ENCODE measurements at places on chromosomes 11 and 22.

GRCh38 chr11:35563484-35564244, 38.2 kb upstream of the PAMR1 start:
- no peak for DNase-seq

DNA sequence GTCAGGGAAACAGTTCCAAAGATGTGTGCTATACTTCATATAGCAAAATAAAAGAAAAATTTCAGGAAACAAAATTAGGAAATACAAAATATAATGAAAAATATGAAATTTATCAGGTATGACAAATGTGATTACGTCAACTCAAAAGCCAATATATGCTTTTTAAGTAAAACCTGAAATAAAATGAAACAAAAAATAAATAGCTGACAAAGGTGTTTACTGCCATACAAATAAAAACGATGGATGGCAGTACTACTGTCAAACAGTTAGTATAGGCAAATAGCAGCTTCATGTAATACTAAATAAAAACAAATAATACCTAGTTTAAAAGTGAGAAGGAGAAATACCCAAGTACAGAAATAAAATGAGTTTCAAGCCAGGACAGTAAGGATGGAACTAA, 13.7 kb downstream of the CEP57 start:
- no peak for DNase-seq

GRCh38 chr22:46578824-46579561, 41.2 kb upstream of the GRAMD4 start:
- DNase-seq, result no peak

DNA sequence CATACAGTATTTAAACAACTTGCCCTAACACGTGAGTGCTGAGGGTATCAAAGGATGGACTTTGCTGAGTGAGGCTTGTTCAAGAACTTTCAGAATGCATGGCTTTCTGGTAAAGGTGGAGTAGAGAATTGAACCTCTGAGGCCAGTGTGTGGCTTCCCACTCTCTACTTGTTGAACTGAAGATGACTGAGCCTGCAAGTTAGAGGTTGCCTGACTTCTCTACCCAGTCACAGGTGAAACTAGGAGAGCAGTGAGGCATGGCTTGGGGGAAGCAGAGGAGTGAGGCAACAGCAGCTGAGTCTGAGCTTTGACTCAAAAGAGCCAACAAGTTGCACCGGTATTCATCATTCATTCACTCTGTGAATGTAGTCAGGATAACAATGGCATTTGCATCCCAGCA, 256.4 kb upstream of the SESN3 start:
- DNase-seq, result no peak

- no peak for DNase-seq
Measured at GRCh38 chr22:20574920-20575353, 67.5 kb downstream of the MED15 start.

GRCh38 chr11:134691985-134692384, 279.9 kb upstream of the B3GAT1 start:
- no peak for DNase-seq

DNA sequence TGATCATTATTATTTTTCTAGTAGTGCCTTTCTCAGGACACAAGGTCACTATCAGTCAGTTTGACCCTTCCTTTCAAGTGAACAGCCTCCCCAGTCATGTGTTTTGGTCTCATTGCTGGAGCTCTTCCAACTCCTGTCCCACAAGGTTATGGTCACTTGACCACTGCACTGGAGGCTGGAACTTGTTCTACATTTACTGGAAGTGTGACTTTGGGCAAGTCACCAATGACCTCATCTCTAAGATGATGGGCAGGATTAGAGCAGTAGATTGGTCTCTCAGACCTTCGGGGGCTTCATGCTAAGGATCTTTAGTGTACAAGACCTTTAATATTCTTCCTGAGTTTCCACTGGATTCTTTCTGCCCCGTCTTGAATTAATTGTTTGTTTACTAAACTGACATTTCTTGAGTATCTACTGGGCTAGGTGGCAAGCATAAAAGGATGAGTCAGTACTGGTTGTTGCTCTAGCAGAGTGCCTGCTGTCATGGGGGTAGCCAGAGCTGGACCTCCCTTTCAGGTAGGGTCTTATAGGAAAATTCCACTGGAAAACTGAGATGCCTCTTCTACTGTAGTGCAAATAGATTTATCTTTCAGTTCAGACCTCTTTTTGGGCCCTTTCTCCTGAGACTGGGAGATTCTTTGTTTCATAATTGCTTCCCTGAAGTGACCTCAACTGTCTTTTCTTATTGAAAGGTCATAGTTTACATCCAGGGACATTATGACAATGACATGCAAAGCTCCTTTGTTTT, 106.8 kb downstream of the GRAMD1B start:
- DNase-seq, result no peak

- no peak for DNase-seq
Measured at GRCh38 chr11:17766590-17766989, 32.0 kb downstream of the KCNC1 start.

GRCh38 chr11:83118814-83119213, 38.1 kb upstream of the PCF11 start:
- no peak for DNase-seq

GRCh38 chr11:44848203-44848962, 102.3 kb downstream of the TP53I11 start:
- DNase-seq, result no peak

- peak; percentile 66 for DNase-seq
Measured at GRCh38 chr22:36374603-36375024, 13.2 kb downstream of the MYH9 start.

DNA sequence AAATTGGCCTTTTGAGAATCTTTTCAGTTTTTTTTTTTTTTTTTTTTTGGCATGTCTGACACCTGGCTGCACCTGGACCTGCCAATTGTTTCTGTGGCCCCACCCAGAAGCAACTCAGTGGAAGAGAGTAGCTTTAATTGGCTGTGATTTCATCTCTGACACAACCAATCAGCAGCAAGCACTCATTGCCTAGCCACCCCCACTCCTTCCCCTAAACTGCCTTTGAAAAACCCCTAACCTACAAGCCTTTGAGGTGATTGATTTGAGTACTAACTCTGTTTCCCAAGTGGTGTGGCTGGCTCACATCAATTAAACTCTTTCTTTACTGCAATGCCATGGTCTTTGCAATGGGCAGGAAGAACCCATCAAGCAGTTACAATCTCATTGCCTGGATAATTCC, 98.2 kb upstream of the CHORDC1 start:
- DNase-seq, result no peak

DNA sequence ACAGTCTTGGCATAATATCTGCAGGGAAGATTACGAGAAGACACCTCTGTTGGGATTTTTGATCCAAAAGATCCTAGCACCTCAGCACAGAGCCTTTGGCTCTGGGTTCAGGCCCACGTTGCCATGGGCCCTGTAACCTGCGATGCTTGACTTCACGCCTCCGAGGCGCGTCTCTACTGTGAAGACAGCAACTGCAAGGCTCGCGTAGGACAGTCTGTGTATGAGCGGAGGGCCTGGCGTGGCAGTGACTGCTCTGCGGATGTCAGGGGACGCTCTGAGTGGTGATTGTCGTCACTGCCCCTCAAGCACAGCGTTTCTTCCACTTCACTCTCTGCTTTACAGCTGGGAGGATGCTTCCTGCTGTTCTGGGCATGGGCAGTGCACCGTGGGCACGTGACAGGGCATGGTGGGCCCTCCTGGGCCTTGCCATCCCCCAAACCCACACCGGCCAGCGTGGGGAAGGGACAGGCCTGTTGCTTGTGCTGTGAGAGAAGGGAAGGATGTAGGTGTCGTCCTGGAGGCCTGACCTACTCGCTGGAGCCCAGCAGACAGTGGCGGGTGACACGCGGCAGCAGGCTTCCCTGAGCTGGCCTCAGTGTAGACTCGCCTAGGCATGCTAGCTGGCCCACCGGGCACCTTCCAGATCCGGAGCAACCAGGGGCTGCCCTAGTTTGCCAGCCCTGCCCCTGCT, 26.5 kb downstream of the GLB1L2 start:
- no peak for DNase-seq

DNA sequence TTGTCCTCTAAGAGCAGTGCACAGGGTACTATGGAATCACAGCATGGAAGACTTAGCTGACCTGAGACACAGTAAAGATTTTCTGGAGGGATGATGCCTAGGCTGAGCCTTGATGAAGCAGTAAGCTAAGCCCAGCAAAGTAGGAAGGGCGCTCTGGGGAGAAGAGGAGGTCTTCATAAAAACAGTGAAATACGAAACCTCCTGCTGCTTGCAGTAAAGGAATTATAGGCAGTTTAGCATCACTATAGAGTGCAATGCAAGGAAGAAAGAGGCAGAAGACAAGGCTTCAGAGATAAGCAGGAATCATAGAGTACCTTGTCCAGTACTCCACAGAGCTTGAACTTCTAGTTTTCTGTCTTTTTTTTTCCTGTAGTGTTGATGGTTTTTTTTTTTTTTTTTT, 555.7 kb upstream of the CADM1 start:
- no peak for DNase-seq

DNA sequence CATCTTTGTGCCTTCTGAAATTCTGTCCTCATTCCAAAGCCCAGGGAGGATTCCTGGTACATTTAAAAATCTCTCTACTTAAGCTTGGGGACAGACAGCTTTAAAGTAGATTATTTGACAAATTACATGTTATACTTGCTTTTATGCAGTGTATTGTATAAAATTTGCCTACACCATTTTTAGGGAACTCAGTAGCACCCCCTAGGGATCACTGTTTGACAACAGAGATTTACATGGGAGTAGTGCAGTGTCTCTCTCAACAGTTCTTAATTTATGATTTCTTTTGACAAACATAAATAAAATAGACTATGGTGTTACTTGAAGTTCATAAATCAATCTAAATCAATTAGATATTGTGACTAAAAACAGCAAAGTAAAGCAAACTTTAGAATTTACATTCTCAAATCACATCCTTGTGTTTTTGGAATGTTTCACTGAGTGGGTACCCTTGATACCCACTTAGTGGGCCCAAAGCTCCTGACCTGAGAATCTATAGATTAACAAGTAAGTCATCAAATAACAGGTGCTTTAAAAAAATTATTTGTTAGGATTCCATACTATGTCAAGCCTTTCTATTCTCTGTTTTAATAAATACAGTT, 428.8 kb downstream of the DYNC2H1 start:
- DNase-seq, result no peak

DNA sequence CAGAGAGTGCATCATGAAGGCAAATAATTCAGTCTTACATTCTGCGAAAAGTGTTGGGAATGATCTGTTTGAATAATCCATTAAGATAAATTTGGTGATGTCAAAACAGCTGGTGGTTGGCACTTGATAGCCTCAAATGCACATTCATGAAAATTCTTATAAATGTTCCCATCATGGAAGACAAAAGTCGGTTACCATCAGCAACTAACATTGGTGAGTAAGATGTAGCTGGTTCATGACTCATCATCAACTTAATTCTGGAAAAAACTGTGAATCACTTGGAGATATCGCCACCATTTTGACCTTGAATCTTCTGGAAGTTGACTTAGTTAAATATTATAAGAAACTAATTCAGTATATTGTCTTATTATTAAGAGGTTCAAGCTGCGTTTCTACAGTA, 11.2 kb downstream of the CRYBB1 start:
- DNase-seq, result no peak

DNA sequence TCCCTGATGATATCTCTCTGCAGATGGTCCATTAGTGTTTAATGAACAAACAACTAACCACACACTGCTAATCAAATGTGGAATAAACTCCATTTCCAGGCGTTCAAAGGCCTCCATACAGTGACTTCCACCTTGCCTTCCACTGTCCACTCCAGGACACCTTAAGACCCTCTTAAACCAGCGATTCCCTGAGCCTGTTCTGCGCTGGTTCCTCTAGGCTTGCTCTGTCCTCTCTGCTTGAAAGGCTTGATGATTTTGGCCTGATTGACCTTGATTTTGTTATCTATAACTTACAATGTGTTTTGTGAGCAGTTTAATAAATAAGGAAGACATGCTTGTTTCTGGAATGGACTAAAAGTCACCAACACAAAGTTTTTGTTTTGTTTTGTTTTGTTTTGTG, 12.0 kb downstream of the OVCH2 start:
- no peak for DNase-seq

GRCh38 chr11:60887556-60887955, 18.8 kb downstream of the PRPF19 start:
- peak; percentile 36 for DNase-seq

DNA sequence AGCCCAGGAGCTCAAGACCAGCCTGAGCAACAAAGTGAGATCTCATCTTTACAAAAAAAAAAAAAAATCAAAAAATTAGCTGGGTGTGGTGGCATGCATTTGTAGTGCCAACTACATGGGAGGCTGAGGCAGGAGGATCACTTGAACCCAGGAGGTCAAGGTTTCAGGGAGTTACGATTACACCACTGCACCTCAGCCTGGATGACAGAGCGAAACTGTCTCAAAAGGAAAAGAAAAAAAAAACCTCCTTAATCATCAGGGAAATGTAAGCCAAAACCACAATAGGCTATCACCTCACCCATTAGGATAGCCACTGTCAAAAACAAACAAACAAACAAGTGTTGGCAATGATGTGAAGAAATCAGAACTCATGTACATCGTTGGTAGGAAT, 13.4 kb downstream of the DGCR2 start:
- DNase-seq, result no peak

GRCh38 chr11:42709216-42709615, 602.6 kb upstream of the API5 start:
- no peak for DNase-seq

- DNase-seq, result no peak
Measured at GRCh38 chr11:103902994-103903393, 133.4 kb upstream of the DDI1 start.

GRCh38 chr11:18223591-18224387, 12.8 kb downstream of the SAA4 start:
- DNase-seq, result no peak

DNA sequence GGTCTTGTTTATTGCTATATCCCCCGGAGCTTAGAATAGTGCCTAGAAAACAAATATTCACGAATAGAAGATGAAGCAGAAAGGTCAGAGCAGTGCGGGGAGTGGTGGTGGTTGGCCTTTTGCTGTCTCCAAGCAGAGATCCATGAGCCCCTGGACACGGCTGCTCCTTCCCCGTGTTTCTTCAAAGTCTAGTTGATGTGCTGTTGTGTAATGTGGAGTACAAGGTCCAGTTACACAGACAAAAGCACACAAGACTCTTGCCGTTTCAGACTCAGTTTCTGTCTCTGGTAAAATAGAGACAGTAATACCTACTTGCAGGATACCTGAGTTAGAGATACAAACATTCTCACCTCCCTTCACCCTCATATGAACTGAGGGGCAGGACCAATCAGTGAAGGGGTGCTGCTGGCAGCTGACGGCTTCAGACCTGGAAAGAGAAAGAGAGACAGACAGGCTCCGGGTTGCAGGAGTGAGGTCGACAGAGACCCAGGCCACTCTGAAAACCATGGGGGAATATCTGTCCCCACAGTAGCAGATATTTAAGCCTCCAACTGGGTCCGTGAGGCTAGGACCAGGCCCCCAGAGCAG, 56.2 kb downstream of the RASSF10 start:
- no peak for DNase-seq

- DNase-seq, result no peak
Measured at GRCh38 chr11:13923716-13924650, 38.5 kb upstream of the SPON1 start.

DNA sequence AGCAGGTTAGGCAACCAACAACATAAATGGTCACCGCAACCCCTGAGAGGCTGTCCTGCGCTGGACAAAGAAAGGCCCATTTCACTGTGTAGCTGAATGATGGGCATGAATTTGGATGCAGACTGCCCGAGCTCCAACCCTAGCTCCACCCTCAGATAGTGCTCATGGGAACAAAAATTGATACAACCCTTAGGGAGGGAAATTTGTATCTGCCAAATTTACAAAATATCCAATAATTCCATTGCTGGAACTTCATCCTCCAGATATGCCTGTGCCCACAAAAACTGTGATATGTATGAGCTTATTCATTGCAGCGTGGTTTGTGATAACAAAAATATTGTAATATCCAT, 2.0 kb downstream of the MS4A8 start:
- no peak for DNase-seq

- no peak for DNase-seq
Measured at GRCh38 chr22:17872471-17872870, 98.2 kb upstream of the BID start.

All from stimulated activated CD4-positive, alpha-beta T cell treated with anti-CD3 and anti-CD28 coated beads, Interleukin-2, amount 100 ng/mL, for 24 hours (primary cell).